NT2/D1 (cell line): ENCODE measurements at places on chromosomes 2 and 18.
A peak's percentile ranks its signal among the peaks of the same experiment; 100 is the strongest.

DNA sequence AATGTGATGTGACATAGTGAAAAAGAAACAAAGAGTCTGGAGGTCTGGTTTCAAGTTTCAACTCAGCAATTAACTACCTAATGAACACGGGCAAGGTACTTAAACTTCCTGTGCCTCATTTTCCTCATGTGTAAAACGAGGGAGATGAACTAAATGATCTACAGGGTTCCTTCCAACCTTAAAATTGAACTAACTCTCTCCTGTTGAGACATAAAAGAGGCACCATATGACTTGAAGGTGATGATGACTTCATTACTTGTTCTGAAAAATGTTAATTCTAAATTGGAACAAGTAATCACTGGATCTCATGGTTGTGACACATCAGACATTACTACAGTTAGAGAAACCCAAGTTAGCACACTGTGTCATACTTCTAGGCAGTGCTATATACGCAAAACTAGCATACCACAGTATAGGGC, 8.9 kb upstream of the REL start:
- DNase-seq: no peak

GRCh38 chr18:24672165-24672941, 211.9 kb downstream of the HRH4 start:
- no peak for DNase-seq

DNA sequence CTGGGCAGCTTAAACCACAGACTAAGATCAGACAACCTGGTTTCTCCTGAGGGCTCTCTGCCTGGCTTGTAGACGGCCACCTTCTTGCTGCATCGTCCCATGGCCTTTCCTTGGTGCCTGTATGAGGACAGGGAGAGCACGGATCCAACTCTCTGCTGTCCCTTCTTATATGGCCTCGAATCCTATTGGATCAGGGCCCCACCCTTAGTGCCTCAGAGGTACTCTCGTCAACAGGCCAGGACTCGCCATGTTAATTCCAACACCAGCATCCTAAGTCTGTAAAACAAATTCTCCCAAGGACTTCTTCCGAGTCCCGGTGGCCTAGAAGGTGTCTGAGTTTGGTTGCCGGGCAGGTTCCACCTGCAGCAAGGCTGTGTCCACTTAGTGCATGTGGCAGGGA, 40.2 kb downstream of the ATP6V1C2 start:
- DNase-seq: no peak

DNA sequence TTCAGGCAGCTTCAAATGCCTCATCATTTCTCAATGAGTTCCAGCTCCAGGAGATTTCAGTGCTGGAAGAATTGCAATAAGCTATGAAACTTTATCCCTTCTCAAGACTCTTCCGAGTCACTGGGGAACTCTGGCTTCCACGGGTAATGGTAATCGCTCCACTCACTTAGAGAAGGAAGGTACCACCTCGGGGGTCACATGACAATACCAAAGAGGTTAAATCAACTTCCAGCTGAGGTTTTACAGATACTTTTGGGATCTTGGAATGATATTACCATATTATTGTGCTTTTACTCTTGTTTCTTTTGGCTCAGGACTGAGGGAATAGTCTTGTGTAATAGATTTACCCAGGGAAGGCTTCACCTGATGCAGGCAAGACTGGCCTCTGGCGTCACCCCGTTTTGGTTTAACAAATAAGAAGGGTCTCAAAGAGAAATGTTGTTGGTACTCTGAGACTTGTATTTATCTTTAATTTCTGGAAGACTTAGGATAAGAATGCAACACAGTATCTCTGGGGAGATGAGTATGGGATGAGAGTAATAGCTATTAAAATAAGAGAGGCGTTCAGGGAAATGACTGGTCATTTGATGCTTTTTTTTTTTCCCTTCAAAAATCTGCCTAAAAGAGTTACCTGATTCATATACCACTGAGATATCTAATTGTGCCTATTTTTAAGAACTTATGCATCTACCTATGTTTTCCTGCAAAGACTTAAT, 316.9 kb upstream of the ZEB2 start:
- no peak for DNase-seq

DNA sequence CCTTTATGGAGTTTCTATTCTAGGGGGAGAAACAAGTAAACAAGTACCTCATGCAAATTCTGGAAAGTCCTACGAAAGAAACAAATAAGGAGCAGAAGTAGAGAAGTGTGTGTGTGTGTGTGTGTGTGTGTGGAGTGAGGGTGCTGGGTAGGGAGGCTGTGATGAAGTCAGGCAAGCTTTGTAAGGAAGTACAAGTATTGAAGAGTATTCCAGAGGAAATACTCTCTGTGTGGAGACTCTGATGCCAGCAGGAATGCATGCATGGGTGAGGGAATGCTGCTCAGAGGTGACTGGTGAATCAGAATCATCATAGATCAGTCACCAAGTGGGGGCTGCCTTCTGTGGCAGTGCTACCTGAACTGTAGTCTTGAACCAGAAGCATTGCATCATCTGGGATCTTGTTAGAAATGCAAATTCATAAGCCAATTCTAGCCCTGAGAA, 34.5 kb downstream of the SLC4A3 start:
- no peak for DNase-seq

DNA sequence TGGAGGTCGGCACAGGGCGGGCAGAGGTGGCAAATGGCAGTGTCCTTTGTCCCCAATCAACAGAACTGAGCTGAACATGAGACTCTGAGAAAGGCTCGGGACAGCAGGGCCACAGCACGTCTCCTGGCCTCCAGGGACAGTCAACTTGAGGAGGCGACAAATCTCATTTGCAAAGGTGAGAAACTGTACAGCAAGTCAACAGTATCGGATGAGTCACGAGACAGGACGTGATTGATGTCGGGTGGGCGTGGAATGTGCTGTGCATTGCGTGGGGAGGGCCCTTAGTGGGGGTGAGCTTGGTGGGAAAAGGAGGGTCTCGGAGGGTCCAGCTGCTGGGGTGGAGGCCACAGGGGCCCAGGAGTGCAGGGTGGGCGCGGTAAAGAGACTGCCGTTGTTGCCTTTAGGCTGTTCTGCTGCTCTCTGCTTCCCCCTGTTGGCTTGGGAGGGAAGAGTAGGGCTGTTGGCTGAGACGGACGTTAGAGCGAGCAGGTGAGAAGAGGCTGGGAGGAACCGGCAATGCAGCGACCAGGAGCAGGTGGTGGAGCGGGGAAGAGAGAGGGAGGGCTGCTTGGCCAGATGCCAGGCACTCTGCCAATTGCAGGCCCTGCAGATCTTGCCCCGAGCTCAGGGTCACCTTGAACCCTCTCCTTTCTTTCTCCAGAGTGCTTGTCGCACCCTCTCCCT, 164.3 kb downstream of the BCL2 start:
- peak; percentile 36 for DNase-seq

DNA sequence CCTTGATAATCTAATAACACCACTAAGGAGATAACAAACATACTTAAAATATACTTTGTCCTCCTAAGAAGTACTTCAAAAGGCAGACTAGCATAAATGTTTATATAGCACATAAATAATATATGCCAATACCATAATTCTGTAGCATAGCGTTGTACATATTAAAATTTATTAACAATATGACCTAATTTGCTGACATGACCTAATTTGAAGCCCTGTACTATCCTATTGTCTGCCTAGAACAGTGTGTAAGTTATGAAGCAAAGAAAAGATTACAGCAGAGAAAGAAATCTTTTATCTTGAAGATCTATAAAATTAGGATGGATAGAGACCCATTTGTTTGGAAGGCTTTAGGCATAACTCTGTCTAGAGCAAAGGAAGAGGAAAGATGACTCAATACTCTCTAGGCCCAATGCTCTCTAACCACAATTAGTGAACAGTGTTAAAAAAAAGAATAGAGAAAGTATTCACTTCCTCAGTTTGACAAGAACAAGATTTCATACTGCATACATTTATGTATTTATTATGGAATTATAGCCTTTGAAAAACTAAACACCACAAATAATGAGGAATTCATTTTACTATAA, 231.3 kb downstream of the ZRANB3 start:
- DNase-seq: no peak

DNA sequence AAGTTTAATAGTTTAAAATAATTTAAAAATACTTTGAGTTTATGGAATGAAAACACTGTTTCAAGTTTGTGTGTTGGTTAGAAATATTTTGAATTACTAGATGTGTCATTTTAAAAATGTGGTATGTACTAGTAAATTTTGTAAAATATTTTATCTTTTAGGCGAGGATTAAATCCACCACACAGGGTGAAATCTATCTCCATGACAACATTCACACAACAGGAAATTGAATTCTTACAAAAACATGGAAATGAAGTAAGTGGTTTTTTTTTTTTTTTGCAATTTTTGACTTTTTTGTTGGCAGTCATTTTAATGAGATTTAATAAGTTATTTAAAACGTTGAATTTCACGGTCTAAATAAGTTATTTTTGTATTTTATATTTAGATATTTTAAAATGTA, 19.4 kb downstream of the AGFG1 start:
- no peak for DNase-seq

GRCh38 chr2:42863751-42864150, 71.4 kb upstream of the HAAO start:
- DNase-seq: no peak

DNA sequence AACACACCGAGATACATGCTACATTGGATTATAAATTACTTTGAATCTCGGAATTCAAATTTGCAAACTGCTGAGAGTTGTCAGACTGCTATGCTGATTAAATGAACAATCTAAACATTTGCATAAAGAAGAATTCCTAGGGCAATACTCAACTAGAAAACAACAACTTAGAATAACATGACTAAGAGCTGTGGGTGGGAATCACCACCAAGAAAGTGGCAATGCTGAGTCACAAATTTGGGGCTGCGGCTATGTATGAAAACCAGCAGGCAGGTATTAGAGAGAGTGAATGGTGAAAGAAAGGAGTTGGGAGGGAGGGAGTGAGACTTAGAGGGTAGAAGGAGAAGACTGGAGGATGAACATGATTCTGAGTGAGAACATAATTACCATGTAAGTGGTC, 559.5 kb downstream of the PIK3C3 start:
- no peak for DNase-seq

DNA sequence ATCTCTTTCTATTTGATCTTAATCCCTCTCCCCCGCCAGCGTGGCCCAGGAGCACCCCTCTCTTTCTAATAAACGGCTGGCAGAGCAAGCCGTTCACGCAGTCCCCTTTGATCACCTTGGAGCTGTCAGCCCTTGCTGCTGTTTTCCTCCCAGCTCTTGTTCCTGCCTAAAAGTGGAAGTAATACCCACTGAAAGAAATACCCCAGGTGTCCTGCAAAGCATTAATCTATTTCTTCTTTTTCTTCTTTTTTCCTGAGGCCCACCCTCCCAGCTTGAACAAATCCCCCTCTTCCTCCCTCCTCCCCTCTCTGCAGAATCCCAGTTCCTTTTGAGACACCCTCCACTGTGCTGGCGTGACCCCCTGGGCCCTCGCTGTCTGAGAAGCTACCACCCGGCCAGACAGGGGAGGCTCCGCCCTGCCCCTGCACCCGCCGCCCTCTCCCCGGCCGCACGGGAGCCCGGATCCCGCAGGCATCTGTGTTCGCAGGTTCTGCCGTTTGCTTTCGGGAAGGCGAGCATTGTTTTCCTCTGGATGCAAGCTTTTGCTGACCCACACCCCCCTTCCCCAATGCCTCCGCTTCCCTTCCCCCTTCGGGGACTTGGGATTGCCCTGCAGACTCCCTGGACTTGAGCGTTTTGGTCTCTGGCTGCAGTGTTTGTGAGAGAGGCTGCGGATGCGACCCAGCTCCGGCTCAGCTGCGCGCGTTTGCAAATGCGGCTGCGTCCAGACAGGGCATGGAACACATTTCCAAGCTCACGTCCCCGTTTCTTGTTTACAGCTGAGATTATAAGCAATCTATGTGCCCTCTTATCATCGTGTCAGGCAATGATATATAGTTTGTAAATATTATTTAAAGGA, 631.5 kb downstream of the NYAP2 start:
- DNase-seq: peak; percentile 82

- DNase-seq: no peak
Observed at GRCh38 chr18:13577781-13578180, 148.6 kb downstream of the FAM210A start.

GRCh38 chr2:109143214-109144187, 14.5 kb downstream of the SH3RF3 start:
- no peak for DNase-seq

DNA sequence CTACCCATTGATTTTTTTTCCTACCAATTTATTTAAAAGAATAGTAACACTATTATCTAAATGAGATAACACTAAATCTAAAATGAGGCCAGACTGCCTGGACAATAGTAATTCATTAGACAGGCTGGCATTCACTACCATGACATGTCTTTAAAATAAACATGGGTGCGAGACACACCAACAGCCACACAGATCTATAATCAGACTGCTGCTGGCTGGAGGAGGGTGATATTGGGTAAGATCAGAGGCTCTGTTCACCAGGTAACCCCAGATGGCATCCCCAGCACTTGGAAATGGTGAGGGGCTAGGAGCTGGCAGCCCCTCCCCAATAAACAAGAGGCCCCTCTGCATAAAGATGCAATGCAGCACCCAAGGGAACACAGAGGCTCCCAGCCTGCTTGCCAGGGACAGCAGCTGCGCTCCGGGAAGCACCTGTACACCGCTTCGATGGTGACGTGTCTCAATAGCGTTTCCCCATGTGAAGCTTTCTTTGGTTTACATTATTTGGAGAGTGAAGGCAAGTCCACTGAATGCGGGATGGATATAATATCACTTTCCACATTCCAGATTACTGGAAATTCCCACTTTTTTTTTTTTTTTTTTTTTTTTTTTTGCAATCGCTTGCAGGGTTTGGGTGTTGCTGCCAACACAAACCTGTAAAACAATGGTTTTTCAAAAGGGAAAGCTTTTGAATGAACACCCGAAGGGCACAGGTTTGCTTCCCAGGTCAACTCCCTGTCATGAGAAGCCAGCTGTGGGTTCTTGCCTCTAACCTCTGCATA, 159.0 kb downstream of the ZNF516 start:
- DNase-seq: no peak

DNA sequence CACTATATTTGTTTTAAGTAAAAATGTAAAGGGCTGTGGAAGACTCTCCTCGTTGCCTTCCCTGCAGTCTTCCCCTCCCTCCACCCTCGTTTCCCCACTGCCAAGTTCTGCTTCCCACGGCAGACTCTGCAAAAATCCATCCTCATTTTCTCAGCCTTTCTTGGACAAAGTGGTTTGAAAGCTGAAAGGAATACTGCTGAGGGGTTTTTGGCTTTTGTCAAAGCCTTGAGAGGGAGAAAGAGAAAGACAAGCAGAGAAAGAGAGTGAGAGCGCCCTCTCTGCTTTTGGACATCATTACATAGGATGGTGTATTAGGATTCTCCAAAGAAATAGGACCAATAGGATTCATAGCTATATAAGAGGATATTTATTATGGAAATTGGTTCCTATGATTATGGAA, 455.9 kb upstream of the SOX11 start:
- peak; percentile 15 for DNase-seq
